ENCODE measurements at places on chromosomes 2 and 18. TPM values are rescaled to one million over a fixed set of nuclear protein-coding genes. Genes with fewer than 3 reads are reported as not detected.

Gene NTSR2
- total RNA-seq, result not detected

Gene ZAP70
- not detected for total RNA-seq

Gene GPR35
- total RNA-seq, result 2.2 TPM

Gene FOXI3
- not detected for total RNA-seq

Gene NR4A2
- total RNA-seq, result not detected

Gene HOXD1
- total RNA-seq, result not detected

All from MG63 (cell line).